A549 treated with Hydrocortisone at 1 μM for 4 hours (cell line): ENCODE measurements at places on chromosomes 7 and 10. TPM values are rescaled to one million over a fixed set of nuclear protein-coding genes. Genes with fewer than 3 reads are reported as not detected.

MORN4 gene
- total RNA-seq, result 6.4 to 7.7 TPM (median 7.5 TPM) in 5 replicates

DNAH11 gene
- total RNA-seq, result 0.05 to 0.63 TPM (median 0.25 TPM) in 5 replicates

STOX1 gene
- total RNA-seq, result 0.53 to 0.82 TPM (median 0.70 TPM) in 5 replicates

ARMH3 gene
- total RNA-seq, result 11.3 to 12.3 TPM (median 11.4 TPM) in 5 replicates
